Activated naive CD4-positive, alpha-beta T cell treated with anti-CD3 and anti-CD28 coated beads, Interleukin-2, amount 10 ng/mL, durations not matched to agents 7 days and 5 days (primary cell): ENCODE measurements at places on chromosomes 2 and 18.
A peak's percentile ranks its signal among the peaks of the same experiment; 100 is the strongest.

GRCh38 chr2:30231996-30232800 is 864 bp downstream of the LBH start:
- H3K27me3 ChIP-seq, result peaks cover 16% of the 10 kb centered on the region
- peak; percentile 88 for DNase-seq
- peak overlapping the region; percentile 97 for H3K27ac ChIP-seq
- H3K4me3 ChIP-seq, result peak overlapping the region; percentile 79

DNA sequence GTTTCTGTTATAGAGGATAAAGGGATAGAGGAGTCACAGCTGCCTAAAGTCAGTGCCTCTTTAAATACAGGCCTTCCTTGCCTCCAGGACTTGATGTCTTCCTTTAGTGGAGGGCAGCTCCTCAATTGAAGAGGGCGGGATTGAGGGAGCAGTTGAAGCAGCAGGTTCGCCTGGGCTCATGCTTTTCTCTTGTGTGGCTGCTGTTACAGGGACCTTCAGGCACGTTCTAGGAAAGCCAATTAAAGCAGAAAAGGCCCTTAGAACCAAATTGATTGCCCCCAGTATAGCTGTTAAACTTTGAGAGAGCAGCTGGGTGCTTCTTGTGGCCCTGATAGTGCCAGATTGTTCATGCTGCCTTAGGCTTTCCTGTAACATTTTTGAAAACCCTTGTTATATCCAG is 42.0 kb upstream of the LTBP1 start:
- H3K27ac ChIP-seq, result no peak overlapping the region
- H3K27me3 ChIP-seq, result peaks cover 17% of the 10 kb centered on the region
- H3K4me3 ChIP-seq, result no peak overlapping the region
- DNase-seq, result no peak
- no peaks in the 10 kb centered on the region for H3K36me3 ChIP-seq
- H3K4me1 ChIP-seq, result no peaks in the 10 kb centered on the region

GRCh38 chr2:233477548-233478433 is 88.8 kb downstream of the USP40 start:
- peaks cover 6% of the 10 kb centered on the region for H3K36me3 ChIP-seq
- H3K4me1 ChIP-seq, result no peaks in the 10 kb centered on the region
- no peaks in the 10 kb centered on the region for H3K27me3 ChIP-seq
- H3K4me3 ChIP-seq, result no peak overlapping the region
- no peak for DNase-seq

- no peak overlapping the region for H3K4me3 ChIP-seq
- no peak overlapping the region for H3K27ac ChIP-seq
- DNase-seq, result no peak
These were observed 447.5 kb downstream of the BCL11A start for GRCh38 chr2:60105906-60106305.

- no peak for DNase-seq
- no peak overlapping the region for H3K27ac ChIP-seq
- no peaks in the 10 kb centered on the region for H3K4me1 ChIP-seq
- H3K27me3 ChIP-seq, result no peaks in the 10 kb centered on the region
- H3K36me3 ChIP-seq, result peaks cover 26% of the 10 kb centered on the region
These were observed 7.5 kb downstream of the FLACC1 start for GRCh38 chr2:201349601-201350000.

- no peak overlapping the region for H3K4me3 ChIP-seq
- no peak for DNase-seq
- no peaks in the 10 kb centered on the region for H3K36me3 ChIP-seq
- H3K27ac ChIP-seq, result no peak overlapping the region
These were observed 26.0 kb downstream of the MARCO start for GRCh38 chr2:118968042-118968441.

DNA sequence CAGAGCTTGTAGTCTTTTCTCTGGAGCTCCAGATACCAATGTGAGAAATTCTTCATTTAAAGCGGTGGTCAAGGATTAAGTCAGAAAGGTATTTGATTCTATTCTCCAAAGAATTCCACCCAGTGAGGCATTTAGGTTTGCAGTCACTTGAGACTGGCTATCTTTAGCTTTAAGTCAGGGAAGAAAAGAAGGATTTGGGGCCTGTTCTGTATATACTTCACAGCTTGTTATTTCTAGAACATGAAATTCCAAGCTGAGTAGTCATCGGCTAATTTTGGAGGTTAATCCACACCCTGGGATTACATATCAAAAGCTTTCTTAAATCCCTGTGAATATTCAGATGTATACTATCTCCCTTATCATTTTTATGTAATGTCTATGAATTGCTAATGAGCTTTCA is 39.4 kb downstream of the MYOM1 start:
- no peaks in the 10 kb centered on the region for H3K4me1 ChIP-seq
- DNase-seq, result no peak
- no peaks in the 10 kb centered on the region for H3K27me3 ChIP-seq
- no peak overlapping the region for H3K27ac ChIP-seq

DNA sequence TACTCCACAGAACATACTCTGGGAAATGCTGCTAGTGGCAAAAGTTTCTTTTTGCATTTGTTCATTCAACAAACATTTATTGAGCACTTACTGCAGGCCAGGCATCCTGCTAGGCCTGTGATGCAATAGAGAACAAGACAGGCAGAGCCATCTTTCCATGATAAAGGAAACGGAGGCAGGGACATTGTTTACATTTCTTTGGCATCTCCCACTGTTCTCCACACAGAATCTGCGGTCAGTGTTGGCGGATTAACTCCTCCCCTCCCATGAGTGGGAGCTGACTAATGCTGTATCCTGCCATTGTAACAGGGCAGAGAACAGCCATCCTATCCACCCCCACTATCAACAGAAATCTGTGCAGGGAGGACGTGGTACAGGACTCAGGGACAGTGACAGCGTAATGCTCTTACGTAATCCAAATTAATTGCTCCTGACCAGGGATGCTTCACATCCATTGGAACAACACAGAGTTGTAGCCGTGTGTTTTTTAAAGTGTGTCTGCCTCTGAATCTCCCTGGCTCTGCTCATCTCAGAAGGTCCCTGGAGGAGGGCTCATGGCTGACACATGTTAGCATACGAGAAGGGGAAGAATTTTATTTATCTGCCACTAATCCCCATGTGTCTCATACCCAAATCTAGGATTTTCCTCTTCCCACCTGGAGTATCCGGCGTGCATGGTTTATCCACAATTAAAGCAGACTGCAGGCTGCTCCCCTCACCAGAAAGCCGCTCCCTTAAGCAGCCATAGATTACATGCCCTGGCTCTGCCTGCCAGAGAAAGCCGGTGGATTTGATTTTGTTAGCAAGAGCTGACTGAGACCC is 32.3 kb downstream of the STEAP3 start:
- no peak for DNase-seq
- no peaks in the 10 kb centered on the region for H3K4me1 ChIP-seq
- H3K4me3 ChIP-seq, result no peak overlapping the region
- H3K27ac ChIP-seq, result no peak overlapping the region
- H3K27me3 ChIP-seq, result peaks cover 8% of the 10 kb centered on the region

- H3K27me3 ChIP-seq, result no peaks in the 10 kb centered on the region
- peaks cover 74% of the 10 kb centered on the region for H3K36me3 ChIP-seq
- peaks cover 7% of the 10 kb centered on the region for H3K4me1 ChIP-seq
- H3K4me3 ChIP-seq, result no peak overlapping the region
- DNase-seq, result no peak
These were observed 89.8 kb upstream of the ITGB6 start for GRCh38 chr2:160289831-160290230.

DNA sequence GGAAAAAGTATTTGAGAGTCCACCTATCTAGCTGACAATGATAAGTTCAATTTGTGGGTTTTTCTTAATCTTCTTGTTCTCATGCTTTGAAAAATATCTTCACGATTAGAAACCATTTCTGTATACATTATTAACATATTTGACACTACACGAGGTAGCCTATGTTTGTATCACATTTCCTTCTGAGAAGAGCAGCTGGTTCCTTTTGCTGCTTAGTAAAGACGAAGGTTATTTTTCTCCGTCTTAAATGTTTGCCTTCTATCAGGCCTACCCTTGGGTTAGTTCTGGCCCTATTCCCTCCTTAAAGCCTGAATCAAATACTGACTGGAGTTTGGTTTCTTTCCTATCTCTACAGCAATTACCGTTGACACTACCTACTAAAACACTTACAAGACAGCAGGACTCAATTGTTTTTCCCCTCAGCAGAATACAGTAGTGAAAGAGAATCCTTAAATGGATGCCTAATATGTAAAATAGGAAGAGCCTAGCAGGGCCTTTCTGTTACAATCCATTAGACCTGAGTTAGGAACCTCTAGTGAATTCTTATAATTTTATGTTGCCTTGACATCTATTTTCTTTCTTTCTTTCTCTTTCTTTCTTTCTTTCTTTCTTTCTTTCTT is 790.4 kb downstream of the EPHA4 start:
- H3K27ac ChIP-seq, result no peak overlapping the region
- H3K27me3 ChIP-seq, result no peaks in the 10 kb centered on the region
- no peak overlapping the region for H3K4me3 ChIP-seq
- DNase-seq, result no peak

DNA sequence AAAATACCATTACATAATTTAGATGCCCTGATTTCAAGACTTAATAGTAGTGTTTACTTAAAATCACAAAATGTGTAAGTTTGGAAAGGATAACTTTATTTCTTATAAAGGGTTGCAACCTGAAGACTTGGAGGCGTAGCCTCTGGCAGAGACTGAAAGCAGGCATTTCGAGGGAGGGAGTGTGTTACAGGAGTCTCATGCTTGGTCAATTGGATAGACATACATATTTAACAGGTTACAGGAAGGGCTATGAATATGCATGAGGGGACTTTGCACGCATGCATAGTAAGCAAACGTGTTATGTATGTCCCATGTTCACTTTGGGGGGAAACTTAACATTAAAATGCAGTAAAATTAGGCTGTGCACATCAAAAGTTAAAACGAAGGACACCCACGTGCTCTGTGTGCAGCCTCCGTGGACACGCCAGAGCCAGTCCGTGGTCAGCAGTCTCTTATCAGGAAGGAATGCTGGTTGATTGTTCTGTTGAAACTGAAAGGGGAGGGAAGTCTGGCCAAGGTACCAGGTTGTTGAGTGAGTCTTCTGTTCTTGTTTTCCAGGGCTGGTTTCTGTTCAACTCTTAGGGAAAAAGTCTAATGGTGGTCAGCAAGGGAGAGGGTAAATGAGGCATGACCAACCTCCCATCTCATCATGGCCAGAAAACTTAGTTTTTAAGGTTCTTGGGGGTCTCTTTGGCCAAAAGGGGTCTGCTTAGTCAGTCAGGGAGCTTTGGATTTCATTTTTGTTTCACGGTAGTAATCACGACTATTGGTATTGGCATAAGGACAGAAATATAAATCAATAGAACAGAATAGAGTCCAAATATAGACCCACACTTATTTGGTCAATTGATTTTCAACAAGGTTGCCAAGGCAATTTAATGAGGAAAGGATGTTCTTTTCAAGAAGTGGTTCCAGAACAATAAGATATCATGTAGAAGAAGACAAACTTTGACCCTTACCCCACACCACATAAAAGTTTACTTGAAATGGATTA is 121.9 kb downstream of the MCFD2 start:
- H3K36me3 ChIP-seq, result no peaks in the 10 kb centered on the region
- H3K4me1 ChIP-seq, result no peaks in the 10 kb centered on the region
- peaks cover 26% of the 10 kb centered on the region for H3K27me3 ChIP-seq
- H3K27ac ChIP-seq, result no peak overlapping the region
- no peak overlapping the region for H3K4me3 ChIP-seq
- DNase-seq, result no peak

- H3K27ac ChIP-seq, result no peak overlapping the region
- H3K27me3 ChIP-seq, result no peaks in the 10 kb centered on the region
- peaks cover 6% of the 10 kb centered on the region for H3K36me3 ChIP-seq
- no peak overlapping the region for H3K4me3 ChIP-seq
- H3K4me1 ChIP-seq, result peaks cover 8% of the 10 kb centered on the region
These were observed 89.2 kb upstream of the CXCR4 start for GRCh38 chr2:136207030-136207623.

DNA sequence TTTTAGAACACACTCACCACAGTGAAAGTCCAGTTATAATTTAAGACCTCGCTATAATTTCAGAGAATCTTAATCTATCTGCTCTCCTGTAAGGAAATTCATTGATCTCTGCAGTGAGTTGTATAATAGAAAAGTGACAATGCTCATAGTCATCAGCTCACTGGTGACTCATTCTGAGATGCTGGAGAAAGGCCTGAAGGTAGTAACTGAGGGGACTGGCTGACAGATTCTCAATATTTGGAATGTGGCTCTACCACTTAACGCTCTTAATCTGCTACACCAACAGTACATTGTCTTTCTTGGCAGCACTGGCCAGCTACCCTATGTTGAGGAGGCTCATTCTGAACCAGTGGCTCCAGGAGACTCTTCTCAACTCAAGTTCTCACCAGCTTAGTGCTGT is 246.1 kb downstream of the RPRM start:
- H3K36me3 ChIP-seq, result no peaks in the 10 kb centered on the region
- no peak overlapping the region for H3K27ac ChIP-seq
- H3K4me3 ChIP-seq, result no peak overlapping the region

- H3K36me3 ChIP-seq, result no peaks in the 10 kb centered on the region
- H3K27ac ChIP-seq, result no peak overlapping the region
- H3K4me1 ChIP-seq, result peaks cover 5% of the 10 kb centered on the region
- no peak overlapping the region for H3K4me3 ChIP-seq
These were observed 42.4 kb downstream of the POMC start for GRCh38 chr2:25125976-25126375.

GRCh38 chr2:69931832-69932595 is 17.1 kb downstream of the MXD1 start:
- H3K27me3 ChIP-seq, result no peaks in the 10 kb centered on the region
- H3K36me3 ChIP-seq, result peaks cover 46% of the 10 kb centered on the region
- no peak overlapping the region for H3K27ac ChIP-seq
- no peak for DNase-seq

DNA sequence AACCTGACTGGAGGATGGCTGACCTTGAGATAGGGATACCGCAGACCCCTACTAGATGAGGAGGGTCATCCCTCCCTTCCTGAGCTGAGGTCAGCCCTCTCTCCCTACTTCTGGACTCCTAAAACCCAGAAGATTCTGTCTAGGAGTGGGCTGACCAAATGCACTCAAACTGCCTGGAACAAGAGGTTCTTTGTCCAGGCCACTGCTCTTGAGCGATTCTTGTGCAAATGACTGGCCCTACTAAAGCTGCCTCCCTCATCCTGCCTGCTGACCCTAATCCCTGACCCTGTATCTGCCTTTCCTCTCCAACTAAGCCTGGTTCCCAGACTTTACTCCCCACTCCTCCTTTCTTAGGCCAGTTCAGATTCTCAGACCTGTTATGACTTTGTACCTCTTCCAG is 56.2 kb downstream of the EFR3B start:
- H3K4me1 ChIP-seq, result no peaks in the 10 kb centered on the region
- DNase-seq, result no peak
- H3K36me3 ChIP-seq, result no peaks in the 10 kb centered on the region
- no peak overlapping the region for H3K27ac ChIP-seq

GRCh38 chr2:236584521-236585384 is 15.1 kb downstream of the ACKR3 start:
- no peak overlapping the region for H3K4me3 ChIP-seq
- no peak overlapping the region for H3K27ac ChIP-seq
- H3K27me3 ChIP-seq, result no peaks in the 10 kb centered on the region
- H3K4me1 ChIP-seq, result no peaks in the 10 kb centered on the region
